ENCODE measurements at places on chromosomes 6 and 20.

DNA sequence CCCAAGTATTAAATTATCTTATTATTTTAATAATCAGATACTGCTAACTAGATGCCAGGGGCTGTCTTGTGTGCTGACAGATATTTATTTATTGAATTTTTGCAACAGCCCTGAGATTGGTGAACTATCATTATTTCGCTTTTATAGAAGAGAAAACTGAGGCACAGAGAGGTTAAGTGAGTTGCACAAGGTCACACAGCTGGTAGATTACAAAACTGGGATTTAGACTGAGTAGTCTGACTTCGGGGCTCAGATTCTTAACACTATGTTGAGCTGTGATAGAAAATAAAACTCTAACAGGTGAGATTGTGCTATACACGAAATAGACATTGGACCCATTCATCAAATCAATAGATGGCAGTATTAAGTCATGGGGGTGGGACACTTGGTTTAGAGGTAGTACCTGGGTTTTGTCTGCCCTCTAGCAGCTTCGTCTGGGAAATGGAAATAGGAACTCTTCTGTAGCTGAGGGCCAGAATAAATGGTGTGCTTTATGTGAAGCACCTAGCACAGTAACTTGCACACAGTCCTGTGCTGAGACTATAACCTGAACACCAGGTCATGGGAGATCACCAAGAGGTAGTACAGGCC, 113.4 kb downstream of the B3GAT2 start:
- DNase-seq, result no peak

DNA sequence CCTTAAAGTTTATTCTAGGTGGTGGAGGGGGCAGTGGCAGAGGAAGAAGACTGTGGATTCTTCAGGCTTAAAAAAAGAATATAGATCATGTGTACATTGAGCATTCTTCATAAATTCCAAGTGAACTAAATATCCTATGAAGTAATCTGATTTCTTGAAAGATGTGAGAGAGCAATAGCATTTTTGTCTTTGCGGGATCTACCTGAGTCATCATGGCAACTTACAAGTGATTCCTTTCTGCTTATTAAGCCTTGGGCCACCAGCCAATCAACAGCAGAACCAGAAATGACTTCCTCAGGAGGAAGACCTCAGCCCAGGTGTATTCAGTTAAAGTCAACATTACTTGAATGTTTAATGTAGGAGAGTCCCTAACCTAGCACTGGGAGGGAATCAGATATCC, 756.9 kb downstream of the TFAP2A start:
- no peak for DNase-seq

GRCh38 chr6:147711476-147711875, 203.0 kb downstream of the SAMD5 start:
- DNase-seq, result no peak

DNA sequence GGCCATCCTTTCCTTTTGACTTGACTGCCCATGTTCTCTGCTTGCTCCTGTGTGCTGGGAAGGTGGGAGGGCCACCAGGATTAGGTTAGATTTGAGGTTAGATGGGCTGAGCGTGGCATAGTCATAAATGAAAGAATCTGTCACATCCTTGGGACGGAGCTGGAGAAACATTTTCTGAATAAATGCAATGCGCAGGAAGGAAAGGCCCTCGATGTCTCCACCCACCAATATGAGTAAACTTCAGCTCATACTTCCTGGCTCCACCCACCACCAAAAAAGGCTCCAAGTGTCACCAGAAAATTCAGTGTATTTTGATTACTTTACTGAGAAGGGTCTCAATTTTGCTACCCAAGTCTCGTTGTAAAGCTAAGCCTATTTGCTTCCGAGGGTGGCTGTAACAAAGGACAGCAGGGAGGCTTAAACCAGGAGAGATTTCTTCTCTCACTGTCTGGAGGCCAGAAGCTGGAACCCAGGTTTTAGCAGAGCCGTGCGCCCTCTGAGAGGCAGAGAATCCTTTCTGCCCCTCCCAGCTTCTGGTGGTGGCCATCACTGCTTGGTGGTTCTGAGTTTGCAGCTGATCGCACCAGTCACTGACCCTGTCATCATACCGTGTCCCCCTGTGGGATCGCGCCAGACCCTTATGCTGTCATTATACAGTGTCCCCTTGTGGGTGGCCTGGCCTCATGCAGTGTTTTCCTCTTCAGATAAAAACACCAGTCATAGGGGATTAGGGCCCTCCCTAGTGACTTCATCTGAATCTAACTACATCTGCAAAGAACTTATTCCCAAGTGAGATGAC, 137.8 kb downstream of the TTLL2 start:
- DNase-seq, result no peak

GRCh38 chr20:38764567-38765318, 16.5 kb downstream of the ACTR5 start:
- DNase-seq, result no peak

GRCh38 chr20:22904386-22904785, 130.7 kb upstream of the SSTR4 start:
- no peak for DNase-seq
